SHP77 treated with DMSO at 0.1 percent for 48 hours (cell line): ENCODE measurements at places on chromosomes 1 and 21.

GRCh38 chr1:228272831-228273571 is 65.2 kb downstream of the OBSCN start:
- DNase-seq = no peak

DNA sequence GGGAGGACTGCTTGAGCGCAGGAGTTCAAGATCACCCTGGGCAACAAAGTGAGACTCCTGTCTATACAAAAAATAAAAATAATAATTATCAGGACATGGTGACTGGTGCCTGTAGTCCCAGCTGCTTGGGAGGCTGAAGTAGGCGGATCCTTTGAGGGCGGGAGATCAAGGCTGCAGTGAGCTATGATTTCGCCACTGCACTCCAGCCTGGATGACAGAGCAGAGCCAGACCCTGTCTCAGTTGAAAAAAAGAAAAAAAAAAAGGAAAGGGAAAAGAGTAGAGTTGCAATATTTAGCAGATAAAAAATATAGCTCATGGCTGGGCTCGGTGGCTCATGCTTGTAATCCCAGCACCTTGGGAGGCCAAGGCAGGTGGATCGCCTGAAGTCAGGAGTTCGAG is 3.3 kb upstream of the S1PR1 start:
- DNase-seq = no peak

- no peak for DNase-seq
Measured at GRCh38 chr1:201545851-201546492, 7.0 kb downstream of the NAV1 start.

DNA sequence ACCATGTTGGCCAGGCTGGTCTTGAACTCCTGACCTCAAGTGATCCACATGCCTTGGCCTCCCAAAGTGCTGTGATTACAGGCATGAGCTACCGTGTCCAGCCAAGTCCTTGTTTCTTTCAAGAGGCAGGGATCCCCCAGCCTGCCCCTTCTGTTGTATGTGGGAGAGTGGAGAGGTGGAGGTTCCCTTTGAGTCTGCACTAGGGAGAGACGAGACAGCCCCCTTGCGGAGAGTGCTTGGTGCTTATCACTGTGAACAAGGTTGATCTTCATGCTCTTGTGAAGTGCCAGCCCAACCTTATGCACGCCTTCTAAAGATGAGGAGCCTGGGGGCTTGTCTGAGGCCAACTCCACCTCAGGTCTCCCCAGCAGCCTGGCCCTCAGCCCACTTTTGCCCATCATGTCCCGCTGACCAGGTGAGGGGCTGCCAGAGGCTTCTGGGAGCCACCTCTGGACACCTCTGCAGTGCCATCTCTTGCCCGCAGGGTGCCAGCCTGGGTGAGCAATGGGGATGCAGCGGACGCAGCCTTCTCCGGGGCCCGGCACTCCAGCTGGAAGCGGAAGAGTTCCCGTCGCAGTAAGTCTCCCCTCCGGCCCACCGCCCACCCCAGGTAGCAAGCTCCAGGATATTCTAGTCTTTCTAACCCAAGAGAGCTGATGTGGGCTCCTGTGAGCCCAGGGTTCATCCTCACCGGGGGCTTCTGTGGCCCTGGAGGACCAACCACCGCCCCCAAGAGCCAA is 62.3 kb downstream of the ARHGEF10L start:
- DNase-seq = no peak

DNA sequence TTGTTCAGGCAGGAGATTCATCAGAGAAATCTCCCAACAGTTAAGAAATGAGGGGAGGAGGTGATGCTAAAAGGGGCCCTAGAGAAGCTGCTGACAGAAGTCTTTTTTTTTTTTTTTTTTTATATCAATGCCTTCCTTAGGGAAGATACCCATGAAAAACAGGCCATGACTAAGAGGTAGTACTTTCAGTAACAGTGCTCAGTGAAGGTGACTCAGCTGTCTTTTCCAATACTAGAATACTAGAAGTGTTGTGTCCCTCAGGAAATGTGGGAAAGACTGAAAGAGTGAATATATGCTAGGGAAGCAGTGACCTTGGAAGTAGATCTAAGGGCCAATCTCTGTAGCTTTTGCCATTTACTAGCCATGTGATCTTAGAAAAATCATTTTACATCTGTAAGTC is 52.4 kb upstream of the SLFNL1 start:
- DNase-seq = no peak

- no peak for DNase-seq
Measured at GRCh38 chr1:3525551-3526482, 71.4 kb downstream of the ARHGEF16 start.

DNA sequence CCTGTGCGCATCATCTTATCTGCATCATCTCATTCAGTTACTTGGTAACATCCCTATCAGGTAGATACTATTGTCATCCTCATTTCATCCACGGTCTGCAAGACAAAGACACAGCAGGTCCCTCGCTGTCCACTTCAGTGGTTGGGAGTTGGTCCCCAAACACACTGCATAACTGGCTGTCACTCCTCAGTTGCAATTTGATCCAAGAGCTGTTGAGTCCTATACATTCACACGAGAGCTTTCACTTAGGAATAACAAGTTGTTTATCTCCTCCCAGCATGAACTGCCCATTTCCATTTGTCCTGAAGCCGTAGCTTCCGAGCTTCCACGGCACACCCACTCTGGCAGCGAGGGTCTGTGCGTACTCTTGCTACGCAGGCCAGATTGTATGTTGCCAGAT is 472.0 kb downstream of the CAMTA1 start:
- DNase-seq = no peak

DNA sequence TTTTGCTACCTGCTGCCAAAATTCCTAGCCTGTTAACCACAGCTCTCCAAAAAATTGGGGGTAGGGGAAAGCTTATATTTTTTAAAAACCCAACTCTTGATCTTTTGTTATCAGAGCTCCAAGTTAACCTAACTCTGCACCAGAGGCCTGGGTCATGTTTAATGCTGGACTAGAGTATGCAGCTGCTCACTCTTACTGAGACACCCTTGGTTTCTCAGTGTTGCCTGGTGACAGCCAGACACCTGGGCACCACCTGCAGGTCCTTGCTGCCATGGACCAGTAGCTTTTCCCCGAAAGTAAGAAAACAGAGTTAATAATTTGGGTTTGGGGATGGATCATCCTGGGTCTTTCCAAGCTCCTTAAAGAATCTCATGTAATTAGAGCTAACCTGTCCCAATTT is 30.1 kb downstream of the KCNJ6 start:
- DNase-seq = no peak

DNA sequence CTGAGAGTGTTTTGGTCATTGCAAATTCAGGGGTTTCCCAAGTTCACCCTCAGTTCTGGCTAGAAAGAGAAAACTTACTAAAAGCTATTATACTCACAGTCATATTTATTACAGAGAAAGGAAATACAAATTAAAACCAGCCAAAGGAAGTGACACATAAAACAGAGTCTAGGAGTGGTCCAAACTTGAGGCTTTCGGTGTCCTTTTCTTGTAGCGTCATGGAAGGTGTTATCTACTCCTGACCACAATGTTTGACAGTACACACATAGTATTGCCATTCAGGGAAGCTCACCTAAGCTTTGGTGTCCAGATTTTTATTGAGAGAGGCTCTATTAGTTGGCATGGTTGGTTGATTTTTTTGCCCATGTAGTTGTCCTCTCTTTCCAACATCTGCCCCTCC is 59.0 kb downstream of the SLC35A3 start:
- DNase-seq = no peak

- no peak for DNase-seq
Measured at GRCh38 chr1:15251857-15252835, 5.1 kb downstream of the FHAD1 start.

DNA sequence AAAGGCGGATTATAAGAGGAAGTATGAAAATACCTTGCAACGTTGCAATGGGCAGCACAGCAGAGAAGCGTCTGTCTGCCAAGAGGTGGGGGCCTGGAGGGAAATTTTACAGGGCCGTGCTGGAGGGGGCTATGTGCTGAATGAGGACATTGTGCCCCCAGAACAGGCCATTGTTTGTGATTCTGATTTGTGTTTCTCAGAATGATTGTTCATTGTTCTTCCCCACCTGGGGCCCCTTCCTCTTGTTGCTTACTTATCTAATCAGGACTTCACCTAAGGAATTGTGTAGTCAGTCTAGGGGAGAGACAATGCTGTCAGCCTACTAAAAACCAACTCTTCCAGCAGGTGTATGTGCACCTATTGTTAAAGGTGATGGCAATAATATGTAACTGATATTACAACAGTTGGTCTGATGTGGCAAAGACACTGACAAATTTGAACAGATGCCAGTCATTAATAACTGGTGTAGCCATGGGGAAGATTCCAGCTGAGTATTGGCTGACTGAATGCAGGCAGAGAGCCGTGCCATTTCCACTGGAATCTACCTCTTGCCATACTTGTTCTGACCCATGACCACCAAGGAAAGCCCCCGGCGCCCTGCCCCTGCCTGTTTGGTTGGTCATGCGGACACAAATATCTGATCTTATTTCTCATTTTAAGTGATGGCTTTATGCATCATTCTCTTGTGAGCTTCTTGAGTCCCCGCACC is 45.2 kb upstream of the PSEN2 start:
- DNase-seq = no peak

DNA sequence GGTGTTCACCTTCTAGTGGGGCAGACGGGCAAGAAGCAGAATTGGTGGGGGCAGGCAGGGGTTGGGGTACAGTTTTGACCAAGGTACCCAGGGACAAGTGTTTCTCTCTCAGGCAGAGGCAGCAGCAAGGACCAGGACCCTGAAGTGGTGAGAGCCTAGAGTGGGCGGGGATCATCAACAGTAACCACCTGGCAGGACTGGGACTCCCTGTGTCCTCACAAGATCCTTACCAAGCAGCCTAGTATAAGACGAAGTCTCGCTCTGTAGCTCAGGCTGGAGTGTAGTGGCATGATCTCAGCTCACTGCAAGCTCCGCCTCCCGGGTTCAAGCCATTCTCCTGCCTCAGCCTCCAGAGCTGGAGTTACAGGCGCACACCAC is 3.2 kb upstream of the NADK start:
- DNase-seq = no peak

GRCh38 chr1:94607398-94607797 is 65.8 kb upstream of the F3 start:
- no peak for DNase-seq

DNA sequence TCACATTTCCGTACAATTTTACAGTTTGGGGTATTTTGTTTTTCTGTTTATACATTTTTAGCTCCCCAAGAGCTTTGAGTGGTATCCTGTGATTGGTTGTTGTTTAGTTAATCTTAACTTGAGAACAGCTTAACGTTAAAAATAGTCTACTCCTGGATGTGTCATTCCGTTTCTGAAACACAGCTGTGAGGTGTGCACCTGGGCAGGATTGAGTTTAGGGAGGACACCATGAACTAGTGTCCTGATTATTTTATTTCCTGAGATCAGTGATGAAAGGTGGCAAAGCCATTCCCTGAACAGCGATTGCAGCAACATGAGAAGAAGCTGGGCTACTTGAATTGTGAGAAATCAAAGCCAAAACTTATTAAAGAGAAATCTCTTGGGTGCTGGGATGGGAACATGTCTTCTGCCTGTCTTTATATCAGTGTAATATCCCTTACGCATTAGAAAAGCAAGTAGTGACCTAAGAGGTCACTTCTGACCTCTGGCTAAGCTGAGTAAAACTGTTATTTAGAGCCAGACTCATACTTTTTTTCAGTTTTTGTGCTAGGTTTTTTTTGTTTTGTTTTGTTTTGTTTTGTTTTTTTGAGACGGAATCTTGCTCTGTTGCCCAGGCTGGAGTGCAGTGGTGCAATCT is 43.4 kb downstream of the ZBTB40 start:
- no peak for DNase-seq

GRCh38 chr1:228161866-228162265 is 3.7 kb upstream of the IBA57 start:
- no peak for DNase-seq

- no peak for DNase-seq
Measured at GRCh38 chr21:38798081-38798480, 7.6 kb upstream of the ETS2 start.

DNA sequence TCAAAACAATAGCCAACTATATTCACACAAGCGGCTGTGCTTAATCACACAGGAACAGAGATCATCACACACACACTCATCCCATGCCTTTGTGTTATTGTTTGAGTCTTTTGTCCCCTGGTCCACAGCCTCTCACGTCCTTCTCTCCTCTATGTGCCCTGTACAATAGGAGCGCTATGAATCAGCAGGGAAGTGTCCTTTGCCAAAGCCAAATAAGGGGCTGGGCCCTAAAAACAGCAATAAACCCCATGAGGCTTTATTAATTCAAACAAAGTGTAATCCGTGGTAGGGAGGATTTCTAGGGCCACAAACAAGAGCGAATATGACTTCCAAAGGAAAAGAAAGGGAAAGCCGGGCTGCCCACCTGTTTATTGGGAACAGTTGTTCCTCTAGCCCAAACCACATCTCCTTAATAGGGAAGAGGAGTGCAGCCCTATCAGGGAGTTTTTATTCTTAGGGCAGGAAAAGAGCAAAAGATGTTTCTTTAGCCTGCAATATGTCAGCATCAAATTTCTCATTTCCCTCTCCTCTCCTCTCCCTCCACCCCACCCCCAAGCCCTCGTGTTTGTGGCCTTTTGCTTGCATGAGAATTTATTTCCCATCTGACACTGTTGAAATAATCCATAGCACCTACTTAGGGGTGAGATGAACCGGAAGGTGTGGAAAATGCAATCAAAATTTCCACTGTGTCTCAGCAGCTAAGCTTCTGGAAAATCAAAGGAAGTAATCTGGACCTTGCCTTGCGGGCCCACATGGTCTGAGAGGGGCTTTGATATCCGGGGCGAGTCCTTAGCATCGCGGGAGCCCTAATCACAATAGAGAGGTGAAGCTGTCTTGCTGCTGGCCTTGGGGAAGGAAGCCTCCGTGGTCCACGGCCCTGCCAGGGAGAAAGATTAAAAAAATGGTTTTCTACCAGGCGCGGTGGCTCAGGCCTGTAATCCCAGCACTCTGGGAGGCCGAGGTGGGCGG is 45.3 kb upstream of the ITPKB start:
- DNase-seq = no peak

DNA sequence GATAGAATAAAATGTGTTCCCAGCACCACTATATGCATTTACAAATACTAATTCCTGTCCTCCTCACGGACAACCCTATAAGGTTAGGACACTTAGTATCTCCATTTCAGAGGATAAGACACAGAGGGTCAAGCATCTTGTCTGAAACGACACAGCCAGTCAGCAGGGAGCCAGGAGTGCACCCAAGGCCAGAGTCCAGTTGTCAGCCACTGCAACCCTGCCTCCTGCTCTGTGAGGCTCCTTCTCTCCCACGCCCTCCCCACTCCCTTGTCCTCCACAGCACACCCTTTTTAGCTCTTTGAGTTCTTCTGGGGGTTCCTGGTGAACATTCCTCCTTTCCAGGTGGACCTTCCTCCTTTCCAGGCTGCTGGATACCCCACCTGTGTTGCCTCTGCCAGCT is 119.0 kb upstream of the TNR start:
- no peak for DNase-seq

- DNase-seq = peak; percentile 89
Measured at GRCh38 chr1:223765719-223766340, 53.5 kb downstream of the CAPN2 start.

- peak; percentile 84 for DNase-seq
Measured at GRCh38 chr1:51690285-51690961, 73.5 kb downstream of the OSBPL9 start.
